Fibroblast of pulmonary artery (primary cell): ENCODE measurements at places on chromosomes 12 and 14.

DNA sequence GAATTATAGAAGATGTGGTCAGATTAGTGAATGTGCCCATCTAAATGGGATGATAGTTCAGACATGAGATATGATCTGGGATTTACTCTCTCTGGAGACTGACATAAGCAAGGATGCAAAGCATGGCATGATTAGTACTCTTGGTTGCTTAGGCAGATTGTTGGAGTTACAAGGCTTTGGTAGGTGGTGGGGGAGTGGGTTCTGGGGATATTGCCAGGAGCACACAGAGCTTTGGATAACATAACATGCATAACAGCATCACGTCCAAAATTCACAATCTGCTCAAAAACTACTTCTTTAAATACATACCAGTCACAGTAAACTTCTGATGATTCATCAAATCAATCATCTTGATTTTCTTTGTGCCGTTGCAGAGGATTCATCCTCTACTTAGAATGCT lies 287.4 kb downstream of the ACSS3 start:
- no peak for DNase-seq

DNA sequence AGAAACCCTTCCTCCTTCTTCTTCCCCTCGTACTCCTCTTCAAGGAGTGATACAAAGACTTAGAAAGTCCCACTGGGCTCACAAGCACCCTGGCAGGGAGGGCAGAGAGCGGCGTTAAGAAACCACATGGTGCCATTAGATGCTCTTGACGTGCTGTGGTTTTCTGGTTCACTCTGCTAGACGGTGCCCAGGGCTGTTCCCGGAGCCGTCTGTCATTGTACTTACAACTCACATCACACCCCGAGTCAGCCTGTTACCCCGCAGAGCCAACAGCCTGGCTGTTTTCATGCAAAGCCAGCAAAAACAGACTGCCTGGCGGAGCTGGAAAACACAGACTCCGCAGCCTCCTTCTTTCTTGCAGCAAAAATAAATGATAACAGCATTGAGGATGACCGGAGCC lies 232.6 kb upstream of the TBX3 start:
- DNase-seq, result no peak

GRCh38 chr14:91032248-91032647 lies 28.2 kb downstream of the RPS6KA5 start:
- peak; percentile 2 for DNase-seq

DNA sequence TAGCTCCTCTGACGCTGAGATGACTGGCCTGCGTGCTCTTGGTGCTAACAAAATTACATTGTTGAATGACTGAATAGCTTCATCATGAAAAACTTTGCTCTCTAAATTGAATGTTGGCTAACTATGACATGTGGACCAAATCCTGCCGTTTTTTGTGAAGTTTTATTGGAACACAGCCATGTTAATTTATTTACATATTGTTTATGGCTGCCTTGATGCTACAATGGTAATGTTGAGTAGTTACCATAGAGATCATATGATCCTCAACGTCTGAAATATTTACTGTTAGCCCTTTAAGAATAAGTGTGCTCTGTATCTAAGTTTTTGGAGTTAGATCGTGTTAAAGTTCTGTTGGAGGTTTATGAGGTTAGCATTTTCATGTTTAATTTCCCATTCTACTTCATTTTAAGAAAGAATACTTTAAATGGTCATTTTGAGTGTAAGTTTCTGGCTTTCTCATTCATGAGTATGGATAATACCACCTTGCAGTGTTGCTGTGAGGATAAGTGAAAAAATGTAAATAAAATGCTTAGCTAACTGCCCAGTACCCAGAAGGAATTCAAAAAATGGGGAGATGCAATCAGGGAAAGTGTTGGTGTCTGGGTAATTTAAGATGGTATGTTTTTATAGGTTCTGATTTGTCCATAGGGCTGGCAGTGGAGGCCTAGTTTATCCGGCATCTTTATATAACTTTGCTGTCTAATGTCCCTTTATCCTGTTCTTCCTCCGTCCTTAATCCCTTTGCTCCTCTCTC lies 35.3 kb downstream of the NUBPL start:
- no peak for DNase-seq

DNA sequence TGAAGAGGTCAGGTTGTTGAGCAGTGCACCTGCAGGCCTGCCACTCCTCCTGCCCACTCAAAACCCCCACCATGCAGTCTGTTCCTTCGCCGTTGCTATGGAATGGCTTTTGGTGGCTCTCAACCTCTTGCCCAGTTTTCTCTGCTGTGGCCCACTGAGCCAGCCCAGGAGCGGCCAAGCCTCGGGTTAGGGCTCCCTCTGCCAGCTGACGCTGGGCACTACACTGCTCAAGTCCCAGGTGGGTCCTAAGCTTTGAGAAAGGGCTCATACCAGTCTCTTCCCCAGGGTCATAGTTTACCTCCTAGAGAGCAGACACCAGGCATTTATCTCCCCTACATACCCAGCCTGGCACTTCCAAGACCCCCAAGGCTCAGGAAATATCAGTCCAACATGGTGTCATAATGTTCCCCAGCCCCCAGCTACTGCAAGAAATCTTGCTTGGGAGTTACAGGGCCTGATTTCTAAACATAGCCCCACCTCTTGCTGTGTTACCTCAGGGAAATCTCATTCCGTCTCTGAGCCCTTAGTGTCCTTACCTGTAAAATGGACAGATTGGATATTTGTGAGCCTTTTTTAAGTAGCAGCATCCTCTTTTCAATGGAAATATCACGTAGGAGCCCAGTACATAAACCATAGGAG lies 59.4 kb downstream of the TSPAN11 start:
- peak; percentile 60 for DNase-seq

DNA sequence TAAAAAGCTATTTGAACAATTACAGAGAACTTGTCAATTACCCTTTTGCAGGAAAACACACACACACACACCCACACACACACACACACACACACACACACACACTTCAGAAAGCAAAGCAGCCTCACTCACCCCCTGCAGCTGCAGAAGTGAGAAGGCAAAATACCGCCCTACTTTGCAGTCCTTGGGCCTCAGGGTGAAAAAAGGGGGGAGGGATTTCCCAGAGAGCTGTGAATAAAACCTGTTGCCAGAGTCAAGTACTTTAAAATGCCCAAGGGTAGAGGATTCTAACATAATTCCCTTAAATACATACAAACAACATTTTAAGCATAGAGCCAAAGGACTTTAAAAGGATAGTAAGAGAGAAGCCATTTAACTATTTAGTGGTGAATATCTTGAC lies 285.9 kb downstream of the MDGA2 start:
- no peak for DNase-seq

GRCh38 chr12:111322336-111323250 lies 46.3 kb downstream of the PHETA1 start:
- no peak for DNase-seq

DNA sequence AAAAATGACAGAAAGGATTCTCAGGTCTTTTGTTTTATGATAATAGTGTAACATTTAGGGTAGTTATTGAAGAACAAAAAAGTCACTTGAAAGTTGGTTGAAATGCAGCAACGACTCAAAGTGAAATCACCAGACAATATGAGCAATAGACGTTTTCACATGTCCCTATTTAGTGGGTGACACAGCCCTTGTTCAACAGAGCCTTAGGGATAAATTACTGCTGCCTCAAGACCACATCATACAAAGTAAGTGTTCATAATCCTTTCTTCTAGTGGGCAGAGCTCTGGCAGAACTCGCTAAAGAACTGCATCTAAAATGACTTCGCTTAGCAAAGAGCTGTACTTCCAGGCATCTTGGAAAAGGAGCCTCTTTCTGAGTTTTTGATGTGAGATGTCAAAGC lies 128.5 kb upstream of the LMNTD1 start:
- DNase-seq, result no peak

GRCh38 chr12:120109570-120110267 lies 6.8 kb downstream of the RAB35 start:
- DNase-seq, result no peak
